NCI-H1930 (cell line): ENCODE measurements at places on chromosomes 11 and 22.

DNA sequence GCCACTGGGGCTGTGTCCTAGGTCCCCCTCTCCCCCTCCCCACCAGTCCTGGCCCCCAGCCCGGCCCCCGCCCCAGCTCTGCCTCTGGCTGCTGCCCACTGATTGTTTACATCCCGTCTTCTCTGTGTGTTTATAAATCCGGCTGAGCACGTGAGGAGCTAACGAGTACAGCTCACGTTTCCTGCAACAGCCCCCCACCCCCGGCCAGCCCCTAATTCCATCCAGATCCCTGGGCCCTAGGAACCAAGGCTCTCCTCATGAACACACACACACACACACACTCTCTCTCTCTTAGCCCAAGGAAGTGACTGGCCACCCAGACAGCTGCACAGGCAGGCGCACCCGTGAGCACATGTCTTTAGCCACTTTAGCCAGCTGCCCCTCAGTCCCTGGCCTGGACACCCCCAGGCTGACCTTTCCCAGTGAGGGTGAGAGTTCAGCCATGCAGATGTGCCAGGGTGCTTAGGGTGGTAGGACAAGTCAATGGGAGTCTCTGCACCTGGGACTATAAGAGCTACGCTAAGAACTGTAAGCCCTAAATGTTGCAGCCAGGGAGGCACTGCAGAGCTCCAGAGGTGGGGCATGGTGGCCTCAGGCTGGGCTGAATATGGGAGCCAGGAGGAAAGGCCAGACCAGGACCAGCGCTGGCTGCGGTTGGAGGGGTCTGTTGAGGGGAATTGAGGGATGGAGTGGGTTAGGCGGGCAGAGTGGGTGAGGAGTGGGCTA is 2.9 kb downstream of the CLCF1 start:
- no peak for DNase-seq

GRCh38 chr11:47641600-47642098 is 710 bp downstream of the MTCH2 start:
- no peak for DNase-seq

- DNase-seq: no peak
These were observed 84.6 kb upstream of the NNMT start for GRCh38 chr11:114211444-114212121.

DNA sequence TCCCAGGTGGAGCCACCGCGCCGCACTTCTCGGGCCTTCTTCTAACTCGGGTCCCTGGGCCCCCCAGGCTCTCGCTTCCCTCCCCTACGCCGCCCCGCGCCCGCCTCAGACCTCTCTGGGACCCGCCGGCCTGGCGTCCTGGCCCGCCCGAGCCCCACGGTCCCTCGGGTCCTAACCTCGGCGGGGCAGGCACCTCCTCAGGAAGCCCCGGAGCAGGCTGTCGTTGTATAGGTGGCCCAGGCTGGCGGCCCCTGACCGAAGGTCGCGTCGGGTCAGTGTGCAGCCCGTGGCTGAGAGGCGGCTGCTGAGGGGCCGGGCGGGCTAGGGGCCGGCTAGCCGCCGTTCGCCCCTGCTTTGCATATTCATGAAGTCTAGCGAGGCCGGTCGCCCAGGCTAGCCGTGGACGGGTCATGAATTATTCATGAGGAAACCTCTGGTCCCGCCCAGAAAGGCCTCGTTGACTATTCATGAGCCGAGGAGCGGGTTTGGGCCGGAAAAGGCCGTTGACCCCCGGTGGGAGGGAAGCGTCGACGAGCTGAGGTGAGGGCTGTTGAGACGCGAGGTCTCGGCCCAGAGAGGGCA is at the start of gene HORMAD2:
TSS of gene HORMAD2 (plus strand) at position 513 of the 582 bp plus-strand sequence. CDS start 13,489 bp downstream, outside the sequence.
- DNase-seq: no peak
